Endothelial cell of umbilical vein (primary cell): ENCODE measurements at places on chromosomes 1 and 21. TPM values are rescaled to one million over a fixed set of nuclear protein-coding genes. Genes with fewer than 3 reads are reported as not detected.

The S100A7 gene
- total RNA-seq = not detected in 2 replicates

The MSH4 gene
- 0.09 and 0.29 TPM in 2 replicates for total RNA-seq

The TENT5C gene
- total RNA-seq = 0.12 and 0.22 TPM in 2 replicates

The TRAPPC10 gene
- total RNA-seq = 33.6 and 44.4 TPM in 2 replicates

The JTB gene
- 89.0 and 90.2 TPM in 2 replicates for total RNA-seq

The TLR5 gene
- total RNA-seq = 0.15 and 0.16 TPM in 2 replicates

The KIAA1614 gene
- total RNA-seq = 1.7 and 2.0 TPM in 2 replicates

The TMEM9 gene
- 39.3 and 44.6 TPM in 2 replicates for total RNA-seq

The RGS18 gene
- total RNA-seq = not detected in 2 replicates

The TTC22 gene
- not detected in 2 replicates for total RNA-seq

The RRP1 gene
- 35.0 and 36.3 TPM in 2 replicates for total RNA-seq

The CYB5RL gene
- total RNA-seq = 8.6 and 9.6 TPM in 2 replicates

The OR2T3 gene
- not detected in 2 replicates for total RNA-seq

The CDC20 gene
- 156 and 170 TPM in 2 replicates for total RNA-seq

The ANKRD35 gene
- 0.14 and 0.20 TPM in 2 replicates for total RNA-seq

The ANKRD34A gene
- 0.24 and 0.60 TPM in 2 replicates for total RNA-seq

The ECE1 gene
- 496 and 562 TPM in 2 replicates for total RNA-seq

The OR2T35 gene
- total RNA-seq = not detected in 2 replicates

The GADD45A gene
- 77.4 and 91.6 TPM in 2 replicates for total RNA-seq

The HPDL gene
- 5.6 and 5.9 TPM in 2 replicates for total RNA-seq

The PBX1 gene
- 22.2 and 24.1 TPM in 2 replicates for total RNA-seq

The GPR52 gene
- total RNA-seq = 0.72 and 2.2 TPM in 2 replicates

The CELA2B gene
- not detected in 2 replicates for total RNA-seq

The LMOD1 gene
- 0.12 and 0.33 TPM in 2 replicates for total RNA-seq

The CFAP74 gene
- total RNA-seq = not detected in 2 replicates

The GBP6 gene
- not detected in 2 replicates for total RNA-seq

The MRPL55 gene
- 57.0 and 58.7 TPM in 2 replicates for total RNA-seq

The INAVA gene
- 0.42 TPM in 2 replicates for total RNA-seq

The BGLAP gene
- total RNA-seq = 1.0 and 2.4 TPM in 2 replicates

The BARHL2 gene
- total RNA-seq = not detected in 2 replicates

The RGS8 gene
- not detected in 2 replicates for total RNA-seq

The MAP1LC3C gene
- not detected in 2 replicates for total RNA-seq

The SLC6A9 gene
- 1.3 and 1.5 TPM in 2 replicates for total RNA-seq

The KLHL12 gene
- total RNA-seq = 22.8 and 25.2 TPM in 2 replicates

The KCND3 gene
- not detected in 2 replicates for total RNA-seq

The PLEKHN1 gene
- 0.48 and 0.88 TPM in 2 replicates for total RNA-seq

The AIRE gene
- 0.11 TPM in 1 of 2 replicates, not detected in the other for total RNA-seq

The KIF21B gene
- 4.4 and 4.7 TPM in 2 replicates for total RNA-seq
